Regular cardiac myocyte (primary cell): ENCODE measurements at places on chromosomes 11 and 22. TPM values are rescaled to one million over a fixed set of nuclear protein-coding genes. Genes with fewer than 3 reads are reported as not detected.

The MMP27 gene
- total RNA-seq = not detected in 2 replicates

The KCTD17 gene
- 20.0 and 35.7 TPM in 2 replicates for total RNA-seq

The MS4A6A gene
- not detected in 2 replicates for total RNA-seq

The AIFM3 gene
- total RNA-seq = 0.56 and 0.58 TPM in 2 replicates

The TP53I11 gene
- 31.1 and 112 TPM in 2 replicates for total RNA-seq

The AMPD3 gene
- total RNA-seq = 2.7 and 16.9 TPM in 2 replicates

The DUSP18 gene
- 5.6 and 10.2 TPM in 2 replicates for total RNA-seq

The GAL gene
- total RNA-seq = not detected in 2 replicates

The MMP11 gene
- 3.5 and 8.7 TPM in 2 replicates for total RNA-seq

The PRDM10 gene
- total RNA-seq = 3.7 and 5.4 TPM in 2 replicates

The PHF21B gene
- not detected in 2 replicates for total RNA-seq

The HTATIP2 gene
- 70.5 and 75.0 TPM in 2 replicates for total RNA-seq

The OR2AG2 gene
- under 0.01 and 0.28 TPM in 2 replicates for total RNA-seq

The P2RX3 gene
- total RNA-seq = not detected in 2 replicates

The CNIH2 gene
- 0.19 and 0.85 TPM in 2 replicates for total RNA-seq

The LSP1 gene
- 0.85 and 1.3 TPM in 2 replicates for total RNA-seq

The CCDC73 gene
- not detected in 2 replicates for total RNA-seq

The OR52H1 gene
- total RNA-seq = 0.19 and 0.56 TPM in 2 replicates

The NAALADL1 gene
- 16.9 and 21.4 TPM in 2 replicates for total RNA-seq

The C22orf23 gene
- 0.19 and 0.85 TPM in 2 replicates for total RNA-seq

The LINC01488 gene
- total RNA-seq = under 0.01 TPM in 1 of 2 replicates, not detected in the other

The LMO2 gene
- total RNA-seq = 8.2 and 38.2 TPM in 2 replicates

The KDELR3 gene
- 147 and 213 TPM in 2 replicates for total RNA-seq

The YAP1 gene
- total RNA-seq = 157 and 180 TPM in 2 replicates

The HBE1 gene
- not detected in 2 replicates for total RNA-seq

The LRRC55 gene
- total RNA-seq = not detected in 2 replicates

The NXPE1 gene
- total RNA-seq = not detected in 2 replicates

The GGTLC2 gene
- total RNA-seq = not detected in 2 replicates

The SDF2L1 gene
- total RNA-seq = 25.4 and 78.0 TPM in 2 replicates

The POU2AF2 gene
- total RNA-seq = not detected in 2 replicates

The FXYD2 gene
- 0.38 and 1.4 TPM in 2 replicates for total RNA-seq

The SERPING1 gene
- 1.7 and 21.4 TPM in 2 replicates for total RNA-seq

The AGBL2 gene
- 0.58 and 1.1 TPM in 2 replicates for total RNA-seq

The UEVLD gene
- 28.4 and 29.3 TPM in 2 replicates for total RNA-seq

The SMIM35 gene
- total RNA-seq = not detected in 2 replicates

The CHST1 gene
- total RNA-seq = under 0.01 and 0.19 TPM in 2 replicates

The CCDC116 gene
- 0.19 and 0.28 TPM in 2 replicates for total RNA-seq

The SLC25A18 gene
- under 0.01 TPM in 1 of 2 replicates, not detected in the other for total RNA-seq

The OR10D3 gene
- total RNA-seq = not detected in 2 replicates

The TMEM191C gene
- 0.58 and 1.1 TPM in 2 replicates for total RNA-seq

The EIF4ENIF1 gene
- total RNA-seq = 7.6 and 23.0 TPM in 2 replicates

The KCNJ1 gene
- total RNA-seq = under 0.01 TPM in 1 of 2 replicates, not detected in the other

The STK33 gene
- total RNA-seq = 0.58 and 1.1 TPM in 2 replicates

The APOA4 gene
- total RNA-seq = not detected in 2 replicates

The CDC42EP2 gene
- total RNA-seq = 10.9 and 18.3 TPM in 2 replicates

The OR4A47 gene
- not detected in 2 replicates for total RNA-seq

The MMP12 gene
- 0.56 TPM in 1 of 2 replicates, not detected in the other for total RNA-seq

The GNG3 gene
- total RNA-seq = not detected in 2 replicates

The OR51B4 gene
- total RNA-seq = not detected in 2 replicates

The SDHAF2 gene
- total RNA-seq = 38.0 and 55.0 TPM in 2 replicates

The DBX1 gene
- not detected in 2 replicates for total RNA-seq

The MOGAT2 gene
- not detected in 2 replicates for total RNA-seq

The KRTAP5-10 gene
- not detected in 2 replicates for total RNA-seq

The MEI1 gene
- 0.96 and 1.7 TPM in 2 replicates for total RNA-seq

The TECTA gene
- 0.19 and 0.85 TPM in 2 replicates for total RNA-seq

The P4HA3 gene
- total RNA-seq = 13.4 and 47.9 TPM in 2 replicates
